CD4-positive, alpha-beta T cell treated with Interleukin-12 subunit alpha and Interleukin-12 subunit beta, for 1 hour (primary cell): ENCODE measurements at places on chromosomes 3 and 15.

GRCh38 chr15:26477044-26477443, 295.8 kb downstream of the GABRB3 start:
- DNase-seq: no peak

GRCh38 chr3:71243229-71243628, 340.3 kb downstream of the FOXP1 start:
- DNase-seq: no peak

GRCh38 chr3:129315998-129316247, 37.3 kb downstream of the HMCES start:
- DNase-seq: no peak

GRCh38 chr3:8741581-8742261, 8.1 kb downstream of the CAV3 start:
- DNase-seq: no peak

GRCh38 chr3:16203671-16204629, 29.5 kb downstream of the GALNT15 start:
- no peak for DNase-seq

GRCh38 chr3:137763594-137763938, 549 bp upstream of the SOX14 start:
- DNase-seq: no peak

GRCh38 chr3:106117490-106117858, 248.7 kb upstream of the CBLB start:
- DNase-seq: no peak

GRCh38 chr3:48429317-48429959, 448 bp downstream of the PLXNB1 start:
- peak; percentile 74 for DNase-seq

DNA sequence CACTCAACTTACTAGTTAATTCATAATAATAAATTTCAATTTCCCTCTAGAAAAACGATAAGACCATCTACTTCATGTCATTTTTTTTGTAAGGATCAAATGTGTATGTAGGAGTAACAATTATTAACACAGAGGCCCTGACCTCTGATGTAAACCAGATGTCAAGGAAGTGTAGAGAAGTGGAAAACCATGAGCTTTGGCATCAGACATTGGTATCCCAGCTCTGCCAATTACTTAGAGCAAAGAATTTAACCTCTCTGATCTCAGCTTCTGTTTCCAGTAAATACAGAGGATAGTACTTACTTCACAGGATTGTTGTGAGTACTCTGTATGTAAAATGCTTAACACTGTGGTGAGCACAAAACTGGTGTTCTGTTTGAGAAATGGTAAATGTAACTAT, 17.5 kb downstream of the AQR start:
- no peak for DNase-seq

DNA sequence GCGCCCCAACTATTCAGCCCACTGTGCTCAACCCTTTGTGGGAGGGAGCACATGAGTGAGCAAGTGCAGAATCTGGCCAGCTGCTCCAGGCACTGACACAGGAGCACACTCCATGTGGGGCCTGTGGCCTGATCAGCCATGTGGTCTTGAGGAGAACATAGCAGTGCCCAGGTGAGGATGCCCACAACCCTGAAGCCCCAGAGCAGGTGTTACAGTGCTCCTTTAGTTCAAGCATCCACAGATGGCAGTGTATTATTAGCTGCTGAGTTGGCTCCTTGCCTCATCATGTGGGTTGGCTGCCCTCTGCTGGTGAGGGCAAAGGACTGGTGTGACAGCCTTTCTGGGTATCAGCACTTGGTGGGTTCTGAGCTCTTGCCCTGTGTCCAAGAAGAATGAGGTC, 1588.2 kb downstream of the SI start:
- no peak for DNase-seq

GRCh38 chr3:81503026-81503425, 258.4 kb downstream of the GBE1 start:
- DNase-seq: no peak

GRCh38 chr15:95440712-95441111, 889.8 kb upstream of the NR2F2 start:
- DNase-seq: no peak

- DNase-seq: no peak
These were observed 95.8 kb upstream of the IL12A start for GRCh38 chr3:159892801-159893200.

DNA sequence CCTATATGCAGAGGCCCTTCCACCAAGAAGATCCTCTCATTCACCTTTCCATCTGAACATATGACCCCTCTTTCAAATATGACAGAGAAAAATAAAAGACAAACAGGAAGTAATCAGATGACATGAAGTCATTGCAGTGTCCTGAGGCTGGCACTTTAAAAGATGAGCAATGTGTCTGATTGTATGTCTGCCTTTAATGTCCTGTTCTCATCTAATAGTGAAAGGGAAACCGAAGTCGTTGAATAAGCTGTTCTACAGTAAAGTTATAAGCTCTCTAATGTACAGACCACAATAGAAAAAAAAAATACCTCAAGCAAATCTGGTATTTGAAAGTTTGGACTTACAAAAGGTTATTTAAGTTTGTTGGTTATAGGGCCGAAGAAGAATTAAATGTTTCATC, 243.0 kb downstream of the CLSTN2 start:
- DNase-seq: no peak

- no peak for DNase-seq
These were observed 82.6 kb downstream of the FNDC3B start for GRCh38 chr3:172121981-172122380.

GRCh38 chr3:98513091-98513511, 9.6 kb downstream of the CLDND1 start:
- DNase-seq: no peak

DNA sequence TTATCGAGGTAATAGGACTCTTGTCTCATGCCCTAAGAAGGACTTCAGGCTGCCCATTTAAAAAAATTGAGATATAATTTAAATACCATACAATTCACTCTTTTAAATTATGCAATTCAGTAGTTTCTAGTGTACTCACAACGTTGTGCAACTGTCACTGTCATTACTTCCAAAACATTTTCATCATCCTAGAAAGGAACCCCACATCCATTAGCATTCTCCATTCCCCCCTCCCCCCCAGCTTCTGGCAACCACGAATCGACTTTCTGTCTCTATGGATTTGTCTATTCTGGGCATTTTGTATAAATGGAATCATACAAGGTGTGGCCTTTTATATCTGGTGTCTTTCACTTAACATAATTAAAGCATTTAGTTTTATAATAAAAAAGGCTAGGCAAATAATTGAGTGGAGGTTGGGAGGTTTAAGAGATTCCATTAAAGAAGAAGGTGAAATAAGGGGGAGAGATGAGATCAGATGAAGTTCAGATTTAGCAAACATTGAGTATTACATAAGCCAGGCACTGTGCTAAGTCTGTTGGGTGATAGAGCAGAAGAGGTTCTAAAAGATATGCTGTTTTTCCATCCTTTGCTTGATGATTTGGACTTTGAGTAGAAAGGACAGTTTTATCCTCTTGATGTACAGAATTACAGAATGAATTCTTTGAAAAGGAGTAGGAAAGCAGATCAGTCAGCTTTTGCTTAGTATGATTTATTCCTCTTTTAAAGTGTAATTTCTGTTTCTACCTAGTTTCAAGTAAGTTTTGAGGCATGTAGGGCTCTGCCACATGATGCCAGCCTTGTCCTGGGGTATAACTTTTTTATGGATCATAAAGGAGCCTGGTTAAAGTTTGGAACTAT, 36.3 kb downstream of the UBE2E2 start:
- DNase-seq: no peak

GRCh38 chr3:63937661-63938651, 25.8 kb upstream of the SCAANT1 start:
- no peak for DNase-seq

GRCh38 chr3:177284383-177284881, 87.2 kb upstream of the TBL1XR1 start:
- peak; percentile 21 for DNase-seq

GRCh38 chr3:189237526-189237925, 65.8 kb downstream of the TPRG1 start:
- no peak for DNase-seq

- peak; percentile 25 for DNase-seq
These were observed 1.4 kb downstream of the ETV5 start for GRCh38 chr3:186107215-186108105.

DNA sequence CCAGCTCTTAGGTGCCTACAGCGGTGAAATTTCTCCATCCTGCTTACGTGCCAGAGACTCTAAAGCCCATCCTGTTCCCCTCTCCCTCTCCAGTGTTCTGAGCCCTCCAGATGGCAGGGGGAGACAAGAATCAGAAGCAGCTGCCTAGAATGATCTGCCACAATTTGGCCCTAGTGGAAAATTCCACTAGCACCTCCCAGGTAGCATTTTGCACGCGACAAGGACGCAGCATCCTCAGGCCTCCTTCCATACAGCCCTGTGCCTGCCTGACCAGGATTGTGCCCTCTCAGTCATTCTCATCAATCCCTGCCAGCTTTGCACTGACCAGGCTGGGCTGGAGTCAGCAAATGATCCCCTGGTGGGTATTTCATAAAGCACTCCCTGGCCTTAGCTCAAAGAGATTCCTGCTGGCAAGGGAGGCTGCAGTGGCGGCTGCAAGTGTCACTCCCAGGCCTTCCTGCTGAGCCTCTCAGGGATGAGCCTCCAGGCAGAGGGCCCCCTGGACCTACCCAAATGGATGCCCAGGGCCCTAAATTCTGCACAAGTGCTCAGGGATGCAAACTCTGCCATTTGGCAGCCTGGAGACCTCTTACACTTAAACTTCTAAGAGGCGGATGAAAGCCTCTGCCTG, 130.2 kb upstream of the ATP2B2 start:
- DNase-seq: no peak

DNA sequence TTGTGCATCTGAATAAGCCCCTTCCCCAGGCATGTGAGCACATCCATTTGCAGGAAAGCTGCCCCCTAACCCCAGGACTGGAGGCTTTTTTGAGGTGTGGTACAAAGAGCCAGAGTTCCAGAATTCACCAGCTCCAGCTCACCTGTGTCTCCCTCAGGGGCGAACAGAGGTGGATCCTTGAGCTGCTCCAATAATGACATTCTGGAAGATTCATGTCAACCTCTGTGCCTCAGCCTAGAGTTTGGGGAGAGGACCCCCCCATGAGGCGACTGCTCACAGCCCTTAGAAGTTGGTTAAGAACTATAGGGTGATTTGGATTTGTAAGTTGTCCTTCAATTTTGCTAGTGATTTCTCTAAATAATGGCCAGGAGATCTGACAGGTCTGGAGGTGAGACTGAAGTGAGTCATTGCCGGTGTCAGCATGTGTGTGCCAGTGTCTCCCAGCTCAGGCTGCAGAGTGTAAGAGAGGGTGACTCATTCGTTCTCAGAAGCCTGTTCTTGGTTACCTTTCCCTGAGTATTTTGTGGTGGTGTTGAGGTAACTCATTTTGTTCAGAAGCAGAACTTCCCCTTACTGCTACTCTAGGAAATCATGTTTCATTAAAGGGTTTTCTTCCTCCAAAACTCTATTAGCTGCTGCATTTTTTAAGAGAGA, 136.9 kb upstream of the TOPAZ1 start:
- DNase-seq: no peak

GRCh38 chr3:5840056-5840455, 652.5 kb downstream of the EDEM1 start:
- DNase-seq: no peak

- no peak for DNase-seq
These were observed 646.9 kb upstream of the LMCD1 start for GRCh38 chr3:7854721-7855120.

- no peak for DNase-seq
These were observed 621.3 kb upstream of the EPHA6 start for GRCh38 chr3:96192966-96193550.

GRCh38 chr3:133505813-133506212, 67.7 kb upstream of the CDV3 start:
- no peak for DNase-seq

GRCh38 chr3:4520033-4520816, 27.1 kb downstream of the ITPR1 start:
- DNase-seq: no peak

DNA sequence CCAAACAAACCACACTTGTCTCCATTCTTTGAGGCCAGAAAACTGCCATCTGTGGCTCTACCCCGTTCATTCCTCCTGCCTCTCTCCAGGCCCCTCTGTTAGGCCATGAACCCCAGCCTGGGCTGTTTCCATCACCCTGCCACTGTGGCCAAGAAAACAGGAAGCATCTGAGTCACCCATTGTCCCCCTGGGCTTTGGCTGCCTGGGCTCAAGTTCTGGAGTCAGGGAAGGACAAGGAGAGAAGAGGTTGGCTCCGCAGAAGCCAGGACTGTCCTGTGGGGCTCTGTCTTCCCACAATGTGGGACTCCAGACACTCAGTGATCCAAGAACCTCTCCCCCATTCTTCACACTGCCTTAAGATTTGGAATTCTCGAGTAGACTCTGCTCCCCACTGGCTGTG, 14.8 kb upstream of the LCTL start:
- DNase-seq: no peak

- DNase-seq: no peak
These were observed 74.1 kb upstream of the KBTBD8 start for GRCh38 chr3:66923969-66924368.

GRCh38 chr3:23329471-23330105, 126.5 kb downstream of the UBE2E2 start:
- DNase-seq: no peak

DNA sequence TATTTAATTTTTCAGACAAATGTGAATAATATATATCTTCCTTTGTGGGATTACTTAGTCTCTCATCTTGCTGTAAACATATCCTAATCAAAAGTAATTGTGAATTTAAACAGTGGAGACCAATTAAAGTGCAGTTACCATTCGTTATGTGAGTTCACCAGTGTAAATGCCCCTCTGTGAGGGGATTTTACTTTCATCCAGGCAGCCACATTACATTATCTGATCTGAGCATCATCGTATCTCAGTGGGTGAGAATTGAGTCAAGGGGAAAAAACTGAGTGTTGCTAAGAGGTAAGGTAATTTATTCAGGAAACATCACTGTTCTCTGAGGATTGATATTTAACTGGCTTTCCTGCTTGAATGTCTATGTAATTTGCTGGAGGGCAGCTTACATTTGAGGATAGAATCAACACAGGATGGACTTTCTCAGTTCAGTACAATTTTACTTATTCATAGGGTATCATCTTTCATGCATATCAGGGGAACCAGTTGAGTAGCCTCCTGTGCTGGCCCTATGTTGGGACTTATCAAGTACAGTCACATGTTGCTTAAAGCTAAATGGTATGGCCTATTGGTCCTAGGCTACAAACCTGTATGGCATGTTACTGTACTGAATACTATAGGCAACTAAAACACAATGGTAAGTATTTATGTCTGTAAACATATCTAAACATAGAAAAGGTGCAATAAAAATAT, 219.7 kb downstream of the CD47 start:
- no peak for DNase-seq

GRCh38 chr3:170621256-170621655, 35.4 kb upstream of the SLC7A14 start:
- DNase-seq: no peak
